Uterus (tissue), 4 donors: ENCODE measurements at places on chromosomes 4 and X. TPM values are rescaled to one million over a fixed set of nuclear protein-coding genes. Genes with fewer than 3 reads are reported as not detected.
A peak's percentile ranks its signal among the peaks of the same experiment; 100 is the strongest.

- DNase-seq: no peak
- H3K27me3 ChIP-seq: no peaks in the 10 kb centered on the region
Observed at GRCh38 chr4:139441029-139441428, 12.9 kb upstream of the RAB33B start.

GRCh38 chrX:30665471-30665870 is 12.2 kb downstream of the GK start:
- H3K4me3 ChIP-seq: no peak overlapping the region
- H3K27me3 ChIP-seq: no peaks in the 10 kb centered on the region
- H3K4me1 ChIP-seq: no peaks in the 10 kb centered on the region

DNA sequence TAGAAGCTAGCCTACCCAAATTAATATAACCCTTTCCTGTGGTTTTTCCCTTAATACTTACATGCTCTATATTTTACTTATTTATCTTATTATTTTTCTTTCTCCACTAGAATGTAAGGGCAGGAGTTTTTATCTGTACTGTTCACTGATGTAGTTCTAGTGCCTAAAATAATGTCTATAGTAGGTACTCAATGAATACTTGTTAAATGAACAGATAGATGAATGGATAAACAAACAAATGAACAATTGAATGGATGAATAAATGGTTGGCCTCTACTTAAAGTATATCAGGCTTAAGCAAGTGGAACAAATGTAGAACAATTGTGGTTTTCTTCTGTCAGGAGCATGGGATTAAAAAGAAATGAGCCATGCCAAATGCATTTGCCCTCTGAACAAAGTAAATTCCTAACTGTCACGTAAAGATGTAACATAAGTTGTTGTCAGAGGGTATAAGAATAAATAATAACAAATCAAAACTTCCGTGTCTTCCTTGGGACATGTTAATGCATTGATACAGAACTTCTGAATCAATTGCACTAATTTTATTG is 54.1 kb downstream of the SYTL5 start:
- DNase-seq: no peak
- no peaks in the 10 kb centered on the region for H3K27me3 ChIP-seq
- H3K36me3 ChIP-seq: no peaks in the 10 kb centered on the region
- no peaks in the 10 kb centered on the region for H3K4me1 ChIP-seq
- H3K4me3 ChIP-seq: no peak overlapping the region

Gene ZBTB49
- 2.8 TPM for total RNA-seq

DNA sequence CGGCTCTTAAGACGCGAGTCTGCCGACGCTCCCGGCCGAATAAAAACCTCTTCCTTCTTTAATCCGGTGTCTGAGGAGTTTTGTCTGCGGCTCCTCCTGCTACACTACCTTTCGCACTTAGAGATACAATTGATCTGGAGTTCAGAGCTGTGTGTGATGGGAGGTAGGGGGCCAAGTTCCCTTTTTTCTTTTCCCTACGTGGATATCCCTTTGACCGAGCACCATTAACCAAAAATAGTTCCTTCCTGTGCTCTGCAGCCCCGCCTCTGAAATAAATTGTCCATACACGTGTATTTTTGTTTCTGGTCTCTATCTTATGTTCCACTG is 555 bp upstream of the PGM2 start:
- no peak for DNase-seq
- peak overlapping the region; percentile 69 for H3K4me3 ChIP-seq
- no peaks in the 10 kb centered on the region for H3K36me3 ChIP-seq
- peak overlapping the region; percentile 84 for H3K27ac ChIP-seq
- H3K4me1 ChIP-seq: no peaks in the 10 kb centered on the region

DNA sequence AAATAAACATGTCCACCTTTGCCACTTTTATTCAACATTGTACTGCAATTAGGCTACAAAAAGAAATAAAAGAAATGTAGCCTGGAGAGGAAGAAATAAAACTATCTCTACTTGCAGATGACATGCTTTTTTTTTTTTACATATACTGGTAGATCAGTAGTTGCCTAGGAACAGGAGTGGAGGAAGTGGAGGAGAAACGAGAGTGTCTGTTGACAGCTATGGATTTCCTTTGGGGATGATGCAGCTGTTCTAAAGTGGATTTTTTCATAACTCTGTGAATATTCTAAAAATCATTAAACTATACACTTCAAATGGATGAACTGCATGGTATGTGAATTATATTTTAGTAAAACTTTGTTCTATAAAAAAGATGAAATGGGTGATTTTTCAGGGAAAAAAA is 116.4 kb downstream of the ANAPC4 start:
- H3K4me1 ChIP-seq: no peaks in the 10 kb centered on the region
- no peak overlapping the region for H3K27ac ChIP-seq
- H3K4me3 ChIP-seq: no peak overlapping the region

GRCh38 chr4:185838514-185839193 is 26.7 kb upstream of the SORBS2 start:
- H3K36me3 ChIP-seq: no peaks in the 10 kb centered on the region
- H3K4me1 ChIP-seq: no peaks in the 10 kb centered on the region
- DNase-seq: no peak
- H3K4me3 ChIP-seq: no peak overlapping the region
- no peaks in the 10 kb centered on the region for H3K27me3 ChIP-seq

GRCh38 chrX:152905081-152905420 is 7.2 kb downstream of the ZNF185 start:
- no peak overlapping the region for H3K4me3 ChIP-seq
- no peak overlapping the region for H3K27ac ChIP-seq
- H3K36me3 ChIP-seq: no peaks in the 10 kb centered on the region
- no peaks in the 10 kb centered on the region for H3K27me3 ChIP-seq

Gene OGT
- total RNA-seq: 117 TPM

Gene GLRB
- 1.0 TPM for total RNA-seq

GRCh38 chr4:110898290-110898689 is 275.4 kb upstream of the PITX2 start:
- DNase-seq: no peak
- H3K4me3 ChIP-seq: no peak overlapping the region
- no peaks in the 10 kb centered on the region for H3K4me1 ChIP-seq
- H3K27me3 ChIP-seq: no peaks in the 10 kb centered on the region

- no peaks in the 10 kb centered on the region for H3K27me3 ChIP-seq
- no peak overlapping the region for H3K27ac ChIP-seq
- H3K4me3 ChIP-seq: no peak overlapping the region
- DNase-seq: no peak
- H3K4me1 ChIP-seq: no peaks in the 10 kb centered on the region
Observed at GRCh38 chr4:48635310-48635709, 144.8 kb downstream of the FRYL start.

Gene EGFL6
- total RNA-seq: 0.18 TPM

Gene LUZP4
- not detected for total RNA-seq

DNA sequence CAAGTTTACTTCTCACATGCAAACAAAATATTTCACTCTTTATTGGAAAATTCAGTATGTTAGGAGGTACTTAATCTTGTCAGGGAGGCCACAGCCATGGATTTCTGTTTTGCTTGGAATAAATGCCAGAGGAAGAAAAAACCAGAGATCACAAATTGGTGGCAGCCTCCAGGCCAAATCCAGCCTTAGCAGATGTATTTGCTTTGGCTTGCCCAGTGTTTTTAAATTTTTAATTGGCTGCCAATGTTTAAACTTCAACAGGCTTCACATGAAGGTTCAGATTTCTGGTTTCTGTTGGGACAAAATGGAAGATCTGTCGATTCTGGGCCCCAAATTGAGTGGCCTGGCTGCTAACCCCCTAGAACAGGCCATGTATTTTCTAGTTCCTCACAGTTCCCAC is 19.2 kb downstream of the YY2 start:
- no peak overlapping the region for H3K4me3 ChIP-seq
- no peaks in the 10 kb centered on the region for H3K4me1 ChIP-seq
- no peak for DNase-seq
- H3K27me3 ChIP-seq: no peaks in the 10 kb centered on the region
- no peaks in the 10 kb centered on the region for H3K36me3 ChIP-seq
- no peak overlapping the region for H3K27ac ChIP-seq

Gene CT45A10
- not detected for total RNA-seq

Gene CTAG2
- not detected for total RNA-seq

DNA sequence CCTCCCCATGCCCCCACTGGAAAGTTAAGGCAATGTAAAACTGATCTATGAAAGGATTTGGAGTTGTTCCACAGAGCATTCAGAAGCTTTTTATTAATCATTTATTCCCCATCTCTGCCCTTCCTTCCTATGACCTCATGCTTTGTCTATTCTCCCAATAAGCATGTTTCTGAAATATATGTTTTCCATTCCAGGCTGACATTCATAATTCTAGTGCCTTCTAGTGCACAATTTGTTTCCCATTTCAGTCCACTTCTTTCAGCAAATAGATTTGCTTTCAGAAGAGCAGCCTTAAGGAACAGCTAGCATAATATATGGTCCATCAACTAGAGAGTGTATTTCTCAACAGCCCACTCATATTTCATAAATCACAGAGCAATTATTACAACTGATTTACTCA is 77.1 kb upstream of the ATXN3L start:
- no peak overlapping the region for H3K27ac ChIP-seq
- no peaks in the 10 kb centered on the region for H3K4me1 ChIP-seq
- no peaks in the 10 kb centered on the region for H3K36me3 ChIP-seq
- no peak overlapping the region for H3K4me3 ChIP-seq

- no peak overlapping the region for H3K27ac ChIP-seq
- H3K27me3 ChIP-seq: no peaks in the 10 kb centered on the region
- no peak for DNase-seq
- no peaks in the 10 kb centered on the region for H3K4me1 ChIP-seq
- no peak overlapping the region for H3K4me3 ChIP-seq
Observed at GRCh38 chrX:19152762-19153161, 30.5 kb upstream of the ADGRG2 start.

DNA sequence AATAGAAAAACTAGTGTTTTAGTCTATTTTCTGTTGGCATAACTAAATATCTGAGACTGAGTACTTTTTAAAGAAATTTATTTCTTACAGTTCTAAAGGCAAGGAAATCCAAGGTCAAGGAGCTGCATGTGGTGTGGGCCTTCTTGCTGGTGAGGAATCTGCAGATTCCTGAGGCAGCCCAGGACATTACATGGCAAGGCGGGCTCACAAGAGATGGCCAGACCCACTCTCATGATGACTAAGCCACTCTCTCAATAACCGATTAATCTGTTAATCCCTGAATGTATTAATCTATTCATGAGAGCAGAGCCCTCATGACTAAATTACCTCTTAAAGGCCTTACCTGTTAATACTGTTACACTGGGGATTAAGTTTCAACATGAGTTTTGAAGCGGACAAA is 340.8 kb downstream of the GRXCR1 start:
- H3K27ac ChIP-seq: no peak overlapping the region
- H3K36me3 ChIP-seq: no peaks in the 10 kb centered on the region
- no peaks in the 10 kb centered on the region for H3K27me3 ChIP-seq
- no peak overlapping the region for H3K4me3 ChIP-seq

Gene CSAG3
- not detected for total RNA-seq

DNA sequence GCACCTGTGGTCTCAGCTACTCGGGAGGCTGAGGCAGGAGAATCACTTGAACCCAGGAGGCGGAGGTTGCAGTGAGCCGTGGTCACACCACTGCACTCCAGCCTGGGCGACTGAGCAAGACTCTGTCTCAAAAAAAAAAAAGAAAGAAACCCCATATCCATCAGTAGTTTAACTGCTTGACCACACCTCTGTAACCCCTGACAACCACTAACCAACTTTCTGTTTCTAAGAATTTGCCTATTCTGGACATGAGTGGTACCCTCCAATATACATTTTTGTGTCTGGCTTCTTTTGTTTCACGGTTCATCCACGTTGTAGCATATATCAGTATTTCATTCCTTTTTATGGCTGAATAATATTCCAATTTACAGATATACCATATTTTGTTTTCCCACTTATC is 9.1 kb downstream of the PPAT start:
- no peak overlapping the region for H3K27ac ChIP-seq
- no peak for DNase-seq
- H3K27me3 ChIP-seq: no peaks in the 10 kb centered on the region
- no peaks in the 10 kb centered on the region for H3K36me3 ChIP-seq
- no peaks in the 10 kb centered on the region for H3K4me1 ChIP-seq

- no peak for DNase-seq
- H3K27ac ChIP-seq: no peak overlapping the region
- no peaks in the 10 kb centered on the region for H3K36me3 ChIP-seq
Observed at GRCh38 chr4:156884183-156884582, 87.4 kb downstream of the PDGFC start.

- H3K4me3 ChIP-seq: no peak overlapping the region
- H3K27me3 ChIP-seq: no peaks in the 10 kb centered on the region
- no peaks in the 10 kb centered on the region for H3K36me3 ChIP-seq
- DNase-seq: no peak
- H3K4me1 ChIP-seq: no peaks in the 10 kb centered on the region
Observed at GRCh38 chr4:166458756-166459155, 585.7 kb downstream of the TLL1 start.

GRCh38 chr4:153771046-153771445 is 11.2 kb upstream of the RNF175 start:
- no peaks in the 10 kb centered on the region for H3K36me3 ChIP-seq
- H3K27me3 ChIP-seq: no peaks in the 10 kb centered on the region
- no peak overlapping the region for H3K4me3 ChIP-seq
- H3K27ac ChIP-seq: no peak overlapping the region

Gene RPS6KA3
- total RNA-seq: 51.2 TPM

DNA sequence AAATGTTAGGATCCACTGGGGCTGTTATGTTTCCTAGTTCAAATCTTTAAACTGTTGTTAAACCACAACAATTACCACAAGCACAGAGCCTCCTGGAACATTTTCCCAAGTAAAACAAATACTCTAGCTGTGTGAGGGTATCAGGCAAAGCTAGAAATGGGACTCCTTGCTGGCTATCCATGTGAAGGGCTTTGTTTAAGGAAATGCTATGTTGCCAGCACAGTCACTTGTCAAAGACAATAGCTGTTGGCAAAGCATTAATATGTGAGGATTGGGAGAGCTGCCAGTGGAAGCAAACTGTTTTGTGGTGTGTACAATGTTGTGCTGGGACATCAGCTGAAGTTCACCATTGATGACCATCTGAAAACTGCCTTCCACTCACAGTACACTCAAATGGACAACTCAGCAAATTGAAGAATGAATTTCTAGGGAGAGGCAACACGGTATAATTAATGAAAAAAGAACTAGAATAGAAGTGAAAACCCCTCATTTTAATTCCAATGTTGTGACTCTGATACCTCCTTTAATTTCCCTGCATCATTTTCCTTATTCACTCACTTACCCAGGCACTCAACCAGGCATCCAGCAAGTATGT is 100.8 kb downstream of the ANXA3 start:
- peak; percentile 23 for DNase-seq
- H3K4me3 ChIP-seq: no peak overlapping the region
- no peaks in the 10 kb centered on the region for H3K27me3 ChIP-seq
- no peak overlapping the region for H3K27ac ChIP-seq
- no peaks in the 10 kb centered on the region for H3K36me3 ChIP-seq
- H3K4me1 ChIP-seq: no peaks in the 10 kb centered on the region

DNA sequence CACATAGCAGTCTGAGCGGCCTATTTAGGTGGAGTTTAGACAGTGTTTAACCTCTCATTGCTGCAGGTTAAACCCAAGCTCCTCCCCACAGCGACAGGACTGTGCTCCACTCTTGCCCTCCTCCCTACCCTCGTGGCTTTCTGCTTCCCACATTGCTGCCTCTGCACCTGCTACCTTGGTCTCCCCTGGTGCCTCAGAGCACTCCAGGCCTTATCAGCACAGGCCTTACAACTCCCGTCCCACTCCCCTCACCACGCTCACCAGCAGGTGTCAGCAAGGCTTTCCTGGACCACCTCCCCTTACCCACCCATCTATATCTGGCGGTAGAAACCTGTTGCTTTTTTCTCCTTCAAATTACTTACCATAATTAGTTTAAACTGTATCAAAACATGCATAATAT is 18.6 kb downstream of the HELT start:
- no peaks in the 10 kb centered on the region for H3K36me3 ChIP-seq
- H3K4me3 ChIP-seq: no peak overlapping the region
- H3K27ac ChIP-seq: no peak overlapping the region
- no peak for DNase-seq
- no peaks in the 10 kb centered on the region for H3K27me3 ChIP-seq
